ENCODE measurements at places on chromosomes 13 and 19. TPM values are rescaled to one million over a fixed set of nuclear protein-coding genes. Genes with fewer than 3 reads are reported as not detected.

SLC10A2 gene
- not detected for total RNA-seq

SPC24 gene
- total RNA-seq, result 67.0 TPM

ZNF460 gene
- total RNA-seq, result 23.7 TPM

ESD gene
- 119 TPM for total RNA-seq

NCR1 gene
- total RNA-seq, result 12.6 TPM

NCAN gene
- 1.7 TPM for total RNA-seq

ASF1B gene
- total RNA-seq, result 70.8 TPM

MKNK2 gene
- 135 TPM for total RNA-seq

ZIC5 gene
- total RNA-seq, result 45.9 TPM

ATP8B3 gene
- 7.4 TPM for total RNA-seq

SHISA7 gene
- 0.04 TPM for total RNA-seq

NAPSA gene
- total RNA-seq, result 0.44 TPM

RYR1 gene
- 17.9 TPM for total RNA-seq

ZNF433 gene
- not detected for total RNA-seq

KCNN4 gene
- total RNA-seq, result 0.62 TPM

FBXO27 gene
- 5.5 TPM for total RNA-seq

ZNF90 gene
- total RNA-seq, result 3.5 TPM

CACNG7 gene
- 3.8 TPM for total RNA-seq

JSRP1 gene
- not detected for total RNA-seq

ZNF587 gene
- 19.0 TPM for total RNA-seq

DNA sequence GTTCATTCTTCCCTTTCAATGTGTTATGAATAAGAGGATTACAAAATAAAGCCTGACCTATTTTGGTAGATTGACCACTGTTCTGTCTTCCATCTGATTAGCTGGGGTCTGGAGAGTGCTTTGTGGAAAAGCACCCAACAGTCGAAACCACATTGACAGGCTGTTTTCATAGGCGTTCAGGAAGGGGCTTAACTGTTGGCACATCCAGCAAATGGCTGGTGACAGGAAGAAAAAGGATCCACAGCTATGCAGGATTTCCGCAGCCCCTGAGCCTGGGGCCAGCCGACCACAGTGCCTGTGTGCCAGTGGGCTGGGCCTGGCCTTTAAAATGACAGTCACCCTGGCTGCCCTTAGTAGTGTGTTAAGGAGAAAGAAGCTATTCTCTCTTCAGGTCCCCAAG lies 113.3 kb downstream of the SIPA1L3 start:
- DNase-seq, result no peak

- DNase-seq, result no peak
Measured at GRCh38 chr13:33963895-33964294, 145.9 kb downstream of the RFC3 start.

DNA sequence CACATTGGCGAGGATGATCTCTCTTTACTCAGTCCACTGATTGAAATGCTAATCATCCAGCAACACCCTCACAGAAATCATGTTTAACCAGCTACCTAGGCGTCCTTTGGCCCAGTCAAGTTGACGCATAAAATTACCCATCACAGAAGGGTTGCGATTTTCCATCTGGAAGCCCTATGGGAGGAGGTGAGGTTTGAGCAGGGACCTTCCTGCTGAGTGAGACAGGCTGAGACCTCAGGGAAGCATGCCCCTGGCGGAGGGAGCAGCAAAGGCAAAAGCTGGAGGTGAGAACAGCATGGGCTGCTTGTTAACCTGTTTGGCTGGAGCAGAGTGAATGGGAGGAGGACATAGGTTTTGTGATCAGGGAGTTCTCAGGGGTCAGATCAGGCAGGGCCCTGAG lies 7.3 kb downstream of the TTC9B start:
- peak; percentile 85 for DNase-seq

GRCh38 chr13:40069173-40070044 lies 413.9 kb downstream of the COG6 start:
- DNase-seq, result peak; percentile 52

GRCh38 chr19:30896554-30896953 lies 452.7 kb downstream of the TSHZ3 start:
- peak; percentile 46 for DNase-seq

GRCh38 chr19:47778049-47778953 lies at the start of gene SELENOW:
SELENOW (plus strand) TSS chr19:47778703; CDS start chr19:47778786, 83 bp downstream.
- peak; percentile 96 for DNase-seq

GRCh38 chr19:47595944-47596343 lies 13.0 kb upstream of the BICRA start:
- DNase-seq, result no peak

- DNase-seq, result peak; percentile 29
Measured at GRCh38 chr19:16261584-16262368, 62.9 kb upstream of the KLF2 start.

GRCh38 chr13:66853564-66853963 lies 376.6 kb downstream of the PCDH9 start:
- no peak for DNase-seq

GRCh38 chr19:23305555-23305954 lies 55.4 kb upstream of the ZNF724 start:
- DNase-seq, result no peak

DNA sequence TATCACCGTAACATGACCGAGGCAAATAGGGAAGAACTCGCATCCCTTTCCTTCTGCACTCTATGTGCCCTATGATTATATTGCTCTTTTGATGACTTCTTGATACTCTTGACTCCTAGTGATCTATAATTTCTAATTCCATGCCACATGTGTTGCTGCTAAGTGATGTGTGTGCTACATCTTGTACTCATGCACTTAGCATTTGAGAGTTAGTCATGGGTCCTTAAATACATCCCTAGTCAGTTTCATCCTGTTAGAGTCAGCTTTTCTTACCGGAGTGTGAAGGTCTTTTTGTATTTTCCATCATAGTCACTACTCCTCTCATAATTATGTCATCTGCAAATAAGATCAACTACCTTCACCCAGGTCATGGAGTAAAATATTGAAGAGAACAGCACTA lies 30.2 kb downstream of the RXFP2 start:
- no peak for DNase-seq

DNA sequence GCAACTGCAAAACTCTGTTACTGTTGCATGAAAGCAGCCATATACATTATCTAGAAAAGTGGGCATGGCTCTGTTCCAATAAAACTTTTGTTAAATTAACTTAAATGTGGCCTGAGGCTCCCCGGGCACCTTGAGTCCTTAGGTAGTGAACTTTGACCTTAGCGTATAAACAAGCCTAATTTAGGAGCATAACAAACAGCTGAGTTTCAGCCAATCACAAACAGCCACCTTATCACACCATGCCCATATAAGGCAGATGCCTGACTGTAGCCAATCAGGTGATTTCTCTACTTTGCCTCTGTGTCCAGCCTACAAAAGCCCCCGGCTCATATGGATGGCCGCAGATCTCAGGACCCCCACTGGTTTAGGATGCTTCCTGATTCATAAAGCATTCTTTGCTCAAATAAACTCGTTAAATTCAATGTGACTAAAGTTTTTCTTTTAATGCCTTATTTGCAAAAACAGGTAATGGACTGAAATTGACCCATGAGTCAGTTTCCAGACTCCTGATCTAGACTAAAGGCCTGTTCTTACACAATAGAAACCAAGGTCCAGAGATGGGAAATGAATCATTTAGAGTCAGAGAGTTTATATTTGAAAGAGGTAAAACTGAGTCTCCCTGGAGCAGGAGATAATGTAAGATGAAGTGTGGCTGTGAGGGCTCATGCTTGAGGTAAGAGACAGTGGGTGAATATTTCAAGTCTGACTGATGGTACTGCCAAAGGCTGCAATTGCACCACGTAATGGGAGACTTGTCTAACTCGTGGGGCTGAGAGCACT lies 130.2 kb downstream of the FGF9 start:
- DNase-seq, result no peak

DNA sequence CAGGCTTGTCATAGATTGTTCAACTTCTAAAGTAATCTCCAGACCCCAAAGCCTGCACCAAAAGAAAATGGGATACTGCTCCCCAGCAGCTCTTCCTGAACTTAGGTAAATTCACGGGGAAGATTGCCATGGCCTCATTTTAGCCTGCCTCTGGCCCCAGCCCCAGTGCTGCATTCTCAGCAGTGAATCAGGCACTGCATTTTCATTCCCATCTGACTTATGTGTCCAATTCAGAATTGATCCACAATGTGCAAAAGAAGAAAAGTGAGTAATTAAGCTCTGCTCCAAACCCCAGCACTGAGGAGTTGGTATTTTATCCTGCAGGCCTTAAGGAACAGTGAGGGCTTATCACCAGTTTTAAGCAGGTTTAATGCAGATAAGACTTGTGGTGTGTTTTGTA lies 176.4 kb downstream of the KCTD12 start:
- no peak for DNase-seq

DNA sequence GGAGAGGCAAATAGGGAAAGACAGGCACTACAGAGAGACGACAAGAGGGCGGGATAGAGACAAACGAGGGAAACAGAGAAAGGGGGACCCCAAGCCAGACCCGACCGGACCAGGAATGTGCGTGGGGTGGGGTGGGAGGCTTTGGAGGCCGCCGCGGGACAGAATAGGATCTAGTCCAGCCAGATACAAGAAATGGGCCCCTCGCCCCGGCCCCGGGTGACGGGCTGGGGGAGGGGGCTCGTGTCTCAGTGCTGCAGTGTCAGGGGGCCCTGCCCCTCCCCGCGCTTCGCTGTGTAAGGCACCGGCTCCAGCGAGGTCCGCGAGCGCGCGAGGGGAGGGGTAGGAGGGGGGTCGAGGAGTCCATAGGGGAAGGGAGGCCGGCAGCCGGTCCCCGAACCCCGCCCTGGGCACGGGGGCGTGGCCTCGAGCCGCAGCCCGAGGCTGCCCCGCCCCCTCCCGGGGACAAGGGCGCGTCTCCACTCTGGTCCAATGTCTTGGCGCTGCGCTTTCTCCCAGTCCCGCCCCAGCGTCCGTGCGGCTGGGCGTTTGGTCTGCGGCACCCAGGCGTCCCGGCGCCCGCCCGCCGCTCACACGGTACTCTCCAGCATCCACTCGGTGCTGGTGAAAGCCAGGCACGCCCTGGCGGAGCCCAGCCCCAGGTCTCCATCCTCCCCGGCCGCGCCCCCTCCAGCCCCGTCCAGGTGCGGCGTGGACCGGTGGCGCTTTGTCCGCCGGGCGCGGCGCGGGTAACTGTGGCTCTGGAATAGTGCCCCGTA lies 11.0 kb downstream of the IFNL1 start:
- DNase-seq, result peak; percentile 97

GRCh38 chr13:64505336-64505910 lies 2724.7 kb downstream of the PCDH9 start:
- no peak for DNase-seq

DNA sequence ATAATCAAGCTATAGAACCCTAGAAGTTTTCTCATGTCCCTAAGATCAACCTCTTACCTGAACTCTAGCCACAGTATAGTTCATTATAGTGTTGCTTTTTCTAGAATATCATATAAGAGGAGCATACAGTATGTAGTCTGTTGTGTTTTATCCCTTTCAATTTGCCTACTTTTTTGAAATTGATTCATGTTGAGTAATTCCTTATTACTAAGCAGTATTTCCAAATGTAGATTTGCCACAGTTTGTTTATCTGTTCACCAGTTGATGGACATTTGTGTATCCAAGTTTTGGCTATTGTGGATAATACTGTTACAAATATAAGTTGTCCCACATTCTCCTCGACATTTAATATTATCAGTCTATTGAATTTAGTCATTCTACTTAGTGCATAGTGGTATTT lies 138.0 kb downstream of the LMO7 start:
- DNase-seq, result no peak

- DNase-seq, result no peak
Measured at GRCh38 chr13:90287521-90287920, 1060.0 kb upstream of the MIR17HG start.

GRCh38 chr13:26658448-26659385 lies 101.2 kb downstream of the WASF3 start:
- peak; percentile 30 for DNase-seq

DNA sequence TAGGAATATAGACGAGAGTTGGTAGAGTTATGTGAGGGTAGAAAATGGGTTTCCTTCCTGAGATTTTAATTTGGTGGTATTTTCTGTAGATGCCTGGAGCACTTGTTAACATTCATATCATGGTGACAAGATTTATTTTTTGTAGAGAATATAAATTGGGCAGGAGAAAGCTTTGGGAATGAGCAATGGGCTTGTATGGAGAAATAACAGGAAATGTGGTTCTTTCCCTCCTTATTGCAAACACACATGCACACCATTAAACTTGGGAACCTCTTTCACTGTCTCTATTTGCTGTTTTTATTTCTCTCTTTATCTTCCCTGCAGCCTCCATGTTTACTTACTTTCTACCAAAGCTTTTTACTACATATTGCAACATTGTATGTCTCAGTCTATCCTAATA lies 1653.6 kb downstream of the OLFM4 start:
- DNase-seq, result no peak

DNA sequence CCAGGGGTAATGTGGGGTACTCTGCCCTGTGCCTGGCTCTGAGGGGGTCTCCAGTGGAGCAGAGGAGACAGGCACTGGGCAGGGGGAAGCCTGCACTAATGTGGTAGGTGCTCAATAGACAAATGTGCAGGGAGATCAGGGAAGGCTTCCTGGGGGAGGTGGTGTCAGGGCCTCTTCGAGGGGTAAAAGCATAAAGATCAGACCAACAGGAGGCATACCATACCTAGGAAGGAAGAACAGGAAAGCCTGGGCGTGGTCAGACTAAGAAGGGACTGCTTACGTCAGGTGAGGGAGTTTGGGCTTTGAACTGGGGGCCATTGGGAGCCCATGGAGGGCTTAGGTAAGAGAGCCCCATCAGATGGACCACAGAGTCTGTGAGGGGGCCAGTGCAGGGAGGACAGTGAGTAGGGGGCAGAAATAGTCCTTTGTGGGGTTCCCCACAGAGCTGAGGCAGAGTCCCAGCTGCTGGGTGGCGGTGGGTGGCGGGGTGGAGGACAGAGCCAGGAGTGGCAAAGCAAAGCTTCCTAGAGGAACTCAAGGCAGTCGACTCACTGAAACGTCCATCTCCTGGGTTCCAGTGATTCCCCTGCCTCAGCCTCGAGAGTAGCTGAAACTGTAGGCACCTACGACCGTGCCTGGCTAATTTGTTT lies 8.8 kb downstream of the PRR36 start:
- DNase-seq, result peak; percentile 37

DNA sequence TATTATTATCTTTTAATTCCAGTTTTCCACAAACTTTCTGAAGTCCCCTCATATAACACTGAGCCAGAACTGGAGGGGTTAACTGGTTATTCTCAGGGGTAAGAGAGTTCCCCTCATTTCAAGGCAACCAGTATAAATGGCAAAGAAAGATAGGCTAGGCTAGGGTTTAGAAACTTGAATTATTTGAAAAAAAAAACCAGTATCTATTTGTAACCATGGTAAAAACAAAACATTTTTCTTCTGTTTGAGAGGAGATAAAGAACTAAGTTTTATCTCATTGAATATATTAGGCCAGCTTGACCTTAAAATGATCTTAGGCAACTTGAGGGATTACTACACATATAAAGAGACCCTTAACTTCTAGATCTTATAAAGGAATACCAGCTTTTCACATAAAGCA lies 19.6 kb downstream of the SUPT20H start:
- DNase-seq, result no peak

- DNase-seq, result no peak
Measured at GRCh38 chr19:9700229-9700981, 25.5 kb upstream of the ZNF562 start.

DNA sequence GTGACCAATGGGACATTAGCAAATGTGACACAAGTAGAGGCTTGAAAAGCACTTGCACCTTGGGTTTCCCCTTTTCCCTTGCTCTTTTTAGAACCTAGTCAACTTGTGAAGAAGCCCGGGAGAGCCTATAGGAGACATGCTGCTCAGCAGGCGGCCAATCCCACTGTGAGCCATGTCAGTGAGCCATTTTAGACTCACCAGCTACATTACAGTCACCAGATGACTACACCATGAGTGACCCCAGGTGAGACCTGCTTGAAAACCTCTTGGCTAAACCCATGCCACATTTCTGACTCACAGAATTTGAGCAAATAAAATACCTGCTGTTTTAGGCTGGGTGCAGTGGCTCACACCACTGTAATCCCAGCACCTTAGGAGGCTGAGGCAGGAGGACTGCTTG lies 317.5 kb downstream of the KLF12 start:
- no peak for DNase-seq
